Stimulated activated CD4-positive, alpha-beta T cell treated with anti-CD3 and anti-CD28 coated beads, Interleukin-4, amount 100 ng/mL, for 4 hours (primary cell): ENCODE measurements at places on chromosomes 4 and X.

DNA sequence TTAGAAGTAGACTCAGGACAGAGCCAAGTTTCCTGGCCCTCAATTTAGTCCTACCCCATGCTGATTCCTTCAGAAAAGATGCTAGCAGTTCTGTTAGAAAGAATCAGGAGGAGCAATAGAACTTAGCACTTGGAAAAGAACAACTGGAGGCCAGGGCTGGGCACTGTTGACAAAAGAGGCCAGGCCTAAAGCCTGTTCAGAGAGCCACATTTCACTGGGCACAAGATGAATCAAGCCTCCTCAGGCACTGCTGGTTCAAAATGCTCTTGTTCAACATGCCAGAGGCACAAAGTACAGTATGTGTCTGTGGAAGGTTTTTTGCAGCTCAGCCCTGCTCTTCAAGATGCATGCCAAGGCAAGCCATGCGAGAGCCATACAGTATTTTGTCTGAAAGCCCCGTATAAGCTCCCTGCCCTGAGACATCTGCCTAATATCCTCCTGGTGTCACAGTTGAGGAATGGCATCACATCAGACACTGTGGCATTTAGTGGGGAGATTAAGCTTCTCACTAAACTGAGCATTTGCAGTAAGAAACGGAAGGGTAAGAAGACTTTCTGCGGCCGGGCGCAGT is 53.7 kb downstream of the RASL11B start:
- DNase-seq, result no peak

GRCh38 chr4:77229433-77229832 is 72.4 kb downstream of the CCNG2 start:
- DNase-seq, result no peak

- DNase-seq, result no peak
Observed at GRCh38 chr4:24856586-24856985, 56.3 kb downstream of the CCDC149 start.

DNA sequence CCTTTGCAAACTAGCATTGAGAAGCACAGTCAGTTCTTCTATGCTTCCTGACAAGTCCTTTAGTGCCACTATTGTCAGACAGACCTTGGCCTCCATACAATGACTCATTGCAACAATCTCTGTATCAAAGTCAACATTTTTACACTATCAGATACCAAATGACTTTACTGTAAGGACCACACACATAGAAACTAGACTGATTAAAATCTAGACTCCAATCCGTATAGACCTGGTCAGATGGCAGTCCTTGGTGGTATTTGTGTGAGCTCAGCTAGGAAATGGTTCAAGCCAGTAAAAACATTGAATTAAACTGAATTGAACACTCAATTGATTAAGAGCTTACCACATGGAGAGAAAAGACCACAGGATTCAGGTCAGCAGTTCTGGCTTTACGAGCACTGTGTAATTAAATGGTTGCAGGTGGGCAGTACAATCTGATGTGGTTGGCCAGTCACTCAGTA is 549.8 kb upstream of the LCORL start:
- no peak for DNase-seq

- DNase-seq, result no peak
Observed at GRCh38 chrX:120457766-120458180, 11.3 kb downstream of the LAMP2 start.
